ENCODE measurements at places on chromosomes 7 and 10. TPM values are rescaled to one million over a fixed set of nuclear protein-coding genes. Genes with fewer than 3 reads are reported as not detected.

Gene RSPH10B
- total RNA-seq = not detected

Gene LOXL4
- total RNA-seq = not detected

Gene TMUB1
- 38.1 TPM for total RNA-seq

Gene UCMA
- total RNA-seq = not detected

Gene VGF
- total RNA-seq = not detected

Gene COL26A1
- total RNA-seq = not detected

Gene SYT15B
- not detected for total RNA-seq

Gene H2BK1
- not detected for total RNA-seq

Gene SLC16A9
- total RNA-seq = 0.07 TPM

Gene TMEM270
- total RNA-seq = not detected

Gene HOXA2
- 1.1 TPM for total RNA-seq

Gene GALNT17
- not detected for total RNA-seq

Gene ADCYAP1R1
- total RNA-seq = not detected

- DNase-seq = peak; percentile 81
Observed at GRCh38 chr7:157293413-157293788, 43.4 kb upstream of the DNAJB6 start.

- no peak for DNase-seq
Observed at GRCh38 chr10:86658261-86658741, 4.0 kb downstream of the OPN4 start.

DNA sequence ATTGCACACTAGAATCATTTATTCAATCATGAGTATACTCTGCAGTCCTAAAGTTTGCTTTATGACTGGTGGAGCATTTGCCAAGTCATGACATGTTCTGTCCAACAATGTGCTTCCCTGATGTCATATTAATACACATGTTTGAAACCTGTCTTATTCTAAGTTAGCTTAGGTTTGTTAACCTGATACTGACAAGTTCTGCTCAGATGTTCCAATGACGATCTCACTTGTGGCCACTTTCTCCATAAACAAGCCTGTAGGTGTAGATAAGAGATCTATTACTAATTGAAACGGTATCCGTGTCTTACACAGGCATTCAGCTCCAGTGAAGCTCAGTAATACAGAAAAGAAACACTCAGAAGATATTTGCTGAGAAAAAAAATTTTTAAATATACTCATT is 64.9 kb downstream of the GPR37 start:
- peak; percentile 85 for DNase-seq

DNA sequence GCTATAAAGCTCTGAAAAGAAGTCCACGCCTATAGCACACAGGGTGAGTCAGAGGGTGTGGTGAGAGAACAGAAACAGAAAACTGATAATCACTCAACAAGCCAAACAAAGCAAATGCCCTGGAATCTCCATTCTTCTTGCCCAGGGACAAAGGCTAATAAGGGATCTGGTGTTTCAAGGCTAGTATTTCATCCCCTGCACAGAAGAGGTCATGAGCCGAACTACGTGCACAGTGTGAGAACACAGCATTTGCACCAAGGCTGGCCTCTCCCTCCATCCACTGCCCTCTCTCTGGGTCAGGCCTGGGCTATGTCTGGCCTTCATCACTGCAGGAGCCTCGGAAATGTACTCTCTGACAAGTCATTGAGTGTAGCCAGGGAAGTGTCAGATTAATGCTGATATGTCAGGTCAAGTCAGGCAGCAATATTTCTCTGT is 42.7 kb downstream of the PRR15 start:
- DNase-seq = peak; percentile 70

DNA sequence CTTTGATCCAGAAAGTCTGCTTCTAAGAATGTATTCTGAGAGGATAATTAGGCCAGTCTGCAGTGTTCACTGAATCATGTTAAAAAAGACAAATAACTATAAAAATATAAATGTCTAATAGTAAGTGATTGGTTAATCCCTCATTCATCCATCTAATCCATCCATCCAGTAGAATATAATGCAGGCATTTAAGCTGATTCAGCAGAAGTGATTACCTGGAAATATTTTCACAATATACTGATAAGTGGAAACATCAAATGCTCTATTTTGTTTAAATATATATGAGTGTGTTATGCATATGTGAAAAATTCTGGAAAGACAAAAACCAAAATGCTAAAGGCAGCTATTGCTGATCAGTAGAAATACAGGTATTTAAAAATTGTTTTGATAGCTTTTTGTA is 152.6 kb downstream of the REEP3 start:
- DNase-seq = no peak

DNA sequence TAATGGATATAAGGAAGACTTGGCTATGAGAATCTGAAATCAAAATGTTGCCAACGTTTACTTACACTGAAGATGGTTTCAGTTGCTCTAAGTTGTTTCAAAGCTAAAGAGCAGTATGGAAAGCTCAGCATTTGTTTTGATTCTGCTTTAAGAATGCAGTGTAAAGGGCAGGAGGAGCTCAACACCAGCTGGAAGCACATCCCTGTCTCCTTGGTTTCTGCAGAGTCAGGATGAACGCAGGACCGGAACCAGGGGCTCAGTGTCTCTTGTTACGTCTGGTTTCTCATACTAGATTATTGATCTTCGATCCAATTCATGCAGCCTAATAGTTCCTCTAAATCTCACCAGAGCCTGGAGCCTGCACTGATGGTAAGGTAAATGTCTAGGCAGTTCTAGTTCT is 24.1 kb downstream of the ZRANB1 start:
- no peak for DNase-seq

- peak; percentile 45 for DNase-seq
Observed at GRCh38 chr7:47763063-47763974, 181.4 kb upstream of the TNS3 start.

DNA sequence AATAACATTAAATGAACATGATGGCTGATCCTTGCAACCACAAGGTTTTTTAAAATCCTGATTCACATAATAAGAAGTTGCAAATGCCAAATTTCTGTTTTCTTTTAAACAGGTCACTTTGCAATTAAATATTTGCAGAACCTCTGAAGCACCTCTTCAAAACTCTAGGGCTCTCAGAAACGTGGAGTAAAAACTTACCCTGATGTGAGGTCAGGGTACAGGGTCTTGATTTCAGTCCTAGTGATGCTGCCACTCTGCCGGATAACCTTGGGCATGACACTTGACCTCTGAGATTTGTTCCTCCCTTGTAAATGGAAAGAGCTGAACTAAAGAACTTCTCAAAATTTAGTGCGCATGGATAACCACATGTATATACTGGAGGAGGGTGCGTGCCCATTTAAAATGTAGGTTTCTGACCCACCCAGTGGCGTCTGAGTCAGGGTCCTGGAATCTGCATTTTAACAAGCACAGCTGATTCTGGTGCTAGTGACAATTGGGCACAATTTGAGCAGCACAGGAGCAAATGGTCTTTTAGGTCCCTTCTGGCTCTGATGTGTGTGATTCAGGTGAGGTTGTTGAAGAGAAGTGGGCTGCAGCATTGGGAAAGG is 35.5 kb upstream of the TNPO3 start:
- DNase-seq = no peak

- no peak for DNase-seq
Observed at GRCh38 chr7:42065942-42066341, 171.1 kb downstream of the GLI3 start.

GRCh38 chr7:72211175-72211574 is 201.0 kb downstream of the CALN1 start:
- DNase-seq = no peak

- peak; percentile 43 for DNase-seq
Observed at GRCh38 chr10:70820976-70821750, 5.4 kb downstream of the SGPL1 start.

GRCh38 chr10:78779339-78779955 is 289.3 kb upstream of the ZMIZ1 start:
- no peak for DNase-seq

- no peak for DNase-seq
Observed at GRCh38 chr10:44396671-44397191, 11.8 kb upstream of the CXCL12 start.

DNA sequence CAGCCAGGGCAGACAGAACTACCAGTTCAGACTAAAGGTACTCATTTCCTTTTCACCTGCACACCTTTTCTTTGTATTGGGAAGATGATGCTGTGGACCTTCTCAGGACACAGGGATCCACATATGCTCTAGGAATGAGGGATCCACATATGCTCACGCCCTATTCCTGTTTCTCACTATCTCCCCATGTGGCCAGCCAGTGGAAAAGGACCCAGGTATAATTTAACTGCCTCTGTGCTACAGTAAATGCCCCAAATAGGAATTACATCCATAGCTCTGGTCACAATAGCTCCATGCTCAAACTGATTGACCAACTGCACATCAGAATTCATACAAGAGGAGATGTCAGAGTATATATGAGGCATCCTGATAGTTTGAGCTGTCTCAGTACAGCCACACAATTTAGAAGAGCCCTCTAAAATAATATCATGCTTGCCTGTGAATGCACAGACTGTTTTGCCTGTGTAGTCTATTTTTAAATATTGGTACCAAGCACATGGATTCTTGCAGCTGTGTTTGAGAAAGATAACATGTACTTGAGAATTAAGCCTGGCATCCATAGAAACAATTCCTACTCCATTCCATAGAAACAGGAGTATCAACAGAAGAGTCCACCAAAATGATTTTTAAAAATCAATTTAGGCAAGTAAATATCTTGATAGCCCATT is 43.7 kb downstream of the CTTNBP2 start:
- DNase-seq = no peak

DNA sequence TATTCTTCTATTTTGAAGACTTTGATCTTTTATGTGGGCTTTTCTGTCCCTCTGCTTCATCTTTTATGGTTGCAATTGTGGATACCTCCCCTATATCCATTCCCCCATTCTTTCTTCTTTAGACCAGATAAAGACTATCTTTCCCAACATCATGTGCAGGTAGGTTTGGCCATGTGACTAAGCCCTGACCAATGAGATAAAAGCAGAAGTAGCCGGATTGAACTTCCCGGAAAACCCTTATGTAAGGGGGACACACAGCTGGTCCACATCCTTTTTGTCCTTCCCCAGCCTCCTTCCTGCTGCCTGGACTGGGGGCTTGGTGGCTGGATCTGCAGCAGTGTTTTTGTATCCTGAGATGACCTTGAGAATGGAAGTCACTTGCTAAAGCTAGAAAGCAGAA is 33.5 kb upstream of the EXOC6 start:
- DNase-seq = no peak

GRCh38 chr7:151897161-151897731 is 20.3 kb upstream of the PRKAG2 start:
- peak; percentile 11 for DNase-seq

GRCh38 chr7:71290452-71290851 is 158.5 kb downstream of the GALNT17 start:
- no peak for DNase-seq

DNA sequence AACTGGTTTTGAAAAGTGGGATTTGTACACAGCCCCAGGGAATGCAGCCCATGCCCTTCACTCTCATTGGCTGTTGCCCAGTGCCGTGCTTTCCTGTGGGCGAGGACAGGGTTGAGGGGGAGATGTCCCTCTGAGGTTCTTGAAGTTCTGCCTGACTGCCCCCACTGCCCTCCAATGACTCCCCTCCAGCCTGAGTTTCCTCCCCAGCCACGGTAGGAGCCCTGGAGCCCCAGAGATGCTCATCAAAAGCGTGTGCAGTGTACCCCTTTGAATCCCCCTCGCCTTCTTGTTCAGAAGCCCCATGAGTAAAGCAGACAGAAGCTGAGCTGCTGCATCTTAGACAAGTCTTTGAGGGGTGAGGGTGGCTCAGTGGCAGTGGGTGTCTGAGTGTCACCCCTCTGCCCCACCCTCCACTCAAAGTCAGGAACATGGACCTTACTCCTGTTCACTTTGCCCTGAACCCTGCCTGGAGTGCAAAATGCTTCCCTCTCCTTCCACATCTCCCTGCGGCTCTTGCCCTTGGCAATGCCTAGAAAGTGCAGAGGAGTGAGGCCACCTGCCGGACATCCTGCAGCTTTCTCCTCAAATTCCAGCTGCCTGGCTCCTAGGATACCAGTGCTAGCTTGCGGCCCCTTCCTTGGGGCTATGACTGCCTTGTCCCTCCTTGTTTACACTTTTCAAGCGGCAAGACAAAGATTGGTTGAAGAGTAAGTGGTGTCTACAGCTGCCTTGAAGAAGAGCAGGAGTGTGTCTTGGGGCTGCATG is 19.9 kb downstream of the FAM241B start:
- DNase-seq = no peak

DNA sequence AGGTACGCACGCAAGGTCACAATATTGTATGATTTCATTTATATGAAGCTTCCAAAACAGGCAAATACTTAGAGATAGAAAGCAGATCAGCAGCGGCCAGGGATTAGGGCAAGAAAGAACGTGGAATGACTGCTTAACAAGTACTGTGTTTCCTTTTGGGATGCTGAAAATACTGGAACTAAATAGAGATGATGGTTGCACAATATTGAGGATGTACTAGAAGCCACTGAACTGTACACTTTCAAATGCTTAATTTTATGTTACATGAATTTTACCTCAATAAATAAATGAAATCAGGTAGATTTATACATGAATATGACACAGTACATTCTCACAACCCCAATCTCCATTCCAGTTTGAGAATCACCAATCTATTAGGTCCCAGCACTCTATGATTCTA is 15.6 kb downstream of the SEM1 start:
- no peak for DNase-seq

DNA sequence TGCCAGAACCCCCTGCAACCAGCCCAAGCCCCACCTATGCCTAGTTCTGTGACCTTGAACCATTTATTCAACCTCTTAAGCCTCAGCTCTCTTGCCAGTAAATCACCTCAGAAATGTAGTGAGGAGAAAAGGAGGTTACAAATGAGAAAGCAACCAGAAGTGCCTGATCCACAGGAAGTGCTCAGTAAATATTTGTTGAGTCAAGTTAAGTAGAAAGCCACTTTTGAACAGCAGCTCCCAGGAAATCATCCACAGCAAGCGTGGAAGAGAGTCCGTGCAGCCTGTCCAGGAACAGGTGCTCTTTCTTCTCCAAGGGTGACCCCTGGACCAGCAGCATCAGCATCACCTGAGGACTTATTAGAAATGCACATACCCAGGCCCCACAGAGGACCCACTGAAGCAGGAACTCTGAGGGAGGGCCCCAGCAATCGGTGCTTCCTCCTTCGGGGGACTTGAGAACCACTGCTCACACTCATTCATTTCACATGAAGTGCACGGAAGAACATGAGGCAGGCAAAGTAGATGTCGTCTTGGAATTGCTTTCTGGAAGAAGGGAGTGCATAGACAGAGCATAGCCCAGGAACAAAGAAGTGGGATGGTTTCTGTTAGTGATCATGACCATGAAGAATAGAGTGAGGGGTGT is 6.3 kb upstream of the C10orf71 start:
- no peak for DNase-seq

DNA sequence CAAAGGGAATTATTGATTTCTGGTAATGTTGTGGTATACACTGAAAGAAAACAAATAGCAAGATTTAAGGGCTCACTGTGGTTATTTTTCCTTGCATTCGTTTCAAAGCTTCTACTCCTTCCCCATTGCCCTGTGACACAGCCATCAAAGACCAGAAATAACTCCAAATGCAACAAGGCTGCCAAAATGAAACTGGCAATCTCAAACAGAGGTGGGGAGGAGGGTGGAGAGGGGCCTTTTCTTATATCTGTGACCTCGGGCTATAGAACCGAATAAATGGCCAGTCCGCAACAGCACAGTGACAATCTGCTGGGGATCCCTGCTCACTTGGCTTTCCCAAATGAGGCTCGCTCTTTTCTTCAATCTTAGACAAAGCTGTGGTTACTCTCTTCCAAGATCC is 17.4 kb upstream of the SPOCK2 start:
- no peak for DNase-seq
